Upper lobe of left lung (tissue), 6 donors: ENCODE measurements at places on chromosomes 11 and 22. TPM values are rescaled to one million over a fixed set of nuclear protein-coding genes. Genes with fewer than 3 reads are reported as not detected.

GRCh38 chr11:117226388-117227385 is 5.2 kb downstream of the PCSK7 start:
- DNase-seq: peak; percentile 39

DNA sequence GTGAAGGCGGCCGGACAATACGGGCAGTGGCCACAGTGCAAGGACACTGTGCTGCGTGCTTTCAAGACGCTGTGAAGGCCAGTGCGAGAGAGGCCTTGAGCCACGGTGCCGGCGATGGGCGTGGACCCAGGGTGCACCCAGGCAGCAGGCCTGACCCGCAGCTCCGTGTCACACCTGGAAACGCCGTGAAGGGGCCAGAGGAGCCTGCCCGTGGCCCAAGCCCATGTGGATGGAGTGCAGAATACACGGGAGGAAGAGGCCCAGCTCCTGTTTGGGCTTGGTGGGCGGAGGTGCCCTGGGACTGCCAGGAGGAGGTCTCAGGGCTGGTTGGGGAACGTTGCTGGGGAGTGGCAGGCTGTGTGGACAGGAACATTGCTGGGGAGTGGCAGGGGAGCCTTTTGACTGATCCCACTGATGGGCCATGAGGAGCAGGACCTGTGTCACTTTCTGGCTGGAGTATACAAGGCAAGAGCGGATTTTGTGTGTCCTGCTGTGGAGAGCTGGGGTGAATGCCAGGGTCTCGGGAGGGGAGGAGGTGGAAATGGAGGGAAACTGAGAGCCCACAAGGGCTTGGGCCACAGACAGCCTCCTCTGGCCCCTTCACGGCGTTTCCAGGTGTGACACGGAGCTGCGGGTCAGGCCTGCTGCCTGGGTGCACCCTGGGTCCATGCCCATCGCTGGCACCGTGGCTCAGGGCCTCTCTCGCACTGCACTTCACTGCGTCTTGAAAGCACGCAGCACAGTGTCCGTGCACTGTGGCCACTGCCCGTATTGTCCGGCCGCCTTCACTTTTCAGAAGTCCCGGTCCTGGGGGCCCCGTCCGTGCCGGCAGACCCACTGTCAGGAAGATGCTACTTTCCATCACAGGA is 925.4 kb downstream of the BRD1 start:
- DNase-seq: peak; percentile 71

GRCh38 chr22:49767355-49768062 is 60.2 kb downstream of the BRD1 start:
- no peak for DNase-seq

GRCh38 chr11:14775897-14776296 is 116.1 kb downstream of the CYP2R1 start:
- no peak for DNase-seq

Gene CSKMT
- total RNA-seq: 16.0 TPM

DNA sequence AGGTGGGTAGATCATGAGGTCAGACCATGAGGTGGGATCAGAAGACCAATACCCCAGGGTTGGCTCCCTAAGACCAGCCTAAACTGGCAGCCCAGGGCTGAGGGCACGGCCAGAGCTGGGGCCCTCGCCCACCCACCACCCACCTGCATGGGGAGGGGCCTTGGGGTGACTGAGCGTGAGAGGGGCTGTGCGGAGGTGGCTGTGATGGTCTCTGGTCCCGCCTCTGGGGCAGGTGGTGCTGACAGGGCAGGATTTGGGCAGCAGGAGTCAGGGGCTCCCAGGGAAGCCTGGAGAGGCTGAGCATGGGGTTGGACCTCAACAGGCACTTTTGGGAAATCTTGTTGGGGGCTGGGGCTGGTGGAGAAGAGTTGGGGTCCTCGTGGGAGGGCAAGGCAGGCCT is 39.8 kb upstream of the MUC5AC start:
- peak; percentile 57 for DNase-seq

DNA sequence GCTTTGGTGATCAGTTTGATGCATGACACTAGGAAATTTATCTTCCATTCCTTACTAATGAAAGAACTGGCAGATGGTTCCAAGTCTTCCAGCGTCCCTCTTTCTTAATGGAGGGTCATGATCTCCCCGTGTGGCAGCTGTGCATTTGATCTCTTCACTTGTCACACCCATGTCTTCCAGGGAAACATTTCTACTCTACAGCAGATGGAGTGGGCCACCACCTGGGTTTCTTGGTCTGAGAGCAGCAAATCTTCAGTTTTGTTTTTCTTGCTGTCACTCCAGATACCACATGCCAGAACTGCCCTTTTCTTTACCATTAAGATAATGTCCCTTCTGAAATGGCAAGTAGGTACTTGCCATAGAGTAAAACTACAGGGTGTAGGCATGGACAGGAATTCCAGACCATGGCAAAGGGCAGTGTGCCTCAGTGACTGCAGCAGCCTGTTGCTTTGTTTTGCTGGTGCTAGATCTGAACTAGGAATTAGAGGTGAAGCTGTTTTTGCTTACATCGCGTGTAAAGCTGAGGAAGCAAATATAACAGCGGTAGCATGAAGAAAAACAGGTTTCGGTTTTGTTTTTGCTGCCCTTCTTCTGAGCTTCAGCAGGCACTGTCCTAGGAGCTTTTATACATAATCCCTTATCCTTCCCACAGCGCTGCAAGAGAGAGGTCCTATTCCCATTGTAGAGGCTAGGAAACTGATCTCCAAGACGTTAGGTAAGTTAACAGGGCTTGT is 20.7 kb upstream of the C11orf96 start:
- no peak for DNase-seq

- no peak for DNase-seq
These were observed 196.4 kb upstream of the TENM4 start for GRCh38 chr11:79637219-79637618.

GRCh38 chr11:107804971-107805370 is 53.6 kb downstream of the SLC35F2 start:
- DNase-seq: no peak

- no peak for DNase-seq
These were observed 58.2 kb downstream of the YAP1 start for GRCh38 chr11:102168481-102168880.

Gene ARL14EP
- 23.0 TPM for total RNA-seq

DNA sequence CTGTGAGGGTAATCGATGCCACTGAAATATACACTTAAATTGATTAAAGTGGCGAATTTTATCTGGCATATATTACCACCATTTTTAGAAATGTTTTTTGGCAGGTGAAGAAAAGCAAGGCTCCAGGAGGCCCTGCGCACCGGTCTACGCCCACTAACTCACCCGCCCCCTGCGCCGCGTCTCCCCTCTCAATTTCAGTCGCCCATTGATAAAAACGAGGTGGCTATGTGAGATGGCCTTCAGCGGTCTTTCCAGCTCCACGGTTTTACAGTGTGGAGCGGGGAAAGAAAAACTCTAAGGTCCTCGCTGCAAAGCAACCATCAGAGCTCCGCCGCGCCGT is 602 bp upstream of the AQP11 start:
- no peak for DNase-seq

DNA sequence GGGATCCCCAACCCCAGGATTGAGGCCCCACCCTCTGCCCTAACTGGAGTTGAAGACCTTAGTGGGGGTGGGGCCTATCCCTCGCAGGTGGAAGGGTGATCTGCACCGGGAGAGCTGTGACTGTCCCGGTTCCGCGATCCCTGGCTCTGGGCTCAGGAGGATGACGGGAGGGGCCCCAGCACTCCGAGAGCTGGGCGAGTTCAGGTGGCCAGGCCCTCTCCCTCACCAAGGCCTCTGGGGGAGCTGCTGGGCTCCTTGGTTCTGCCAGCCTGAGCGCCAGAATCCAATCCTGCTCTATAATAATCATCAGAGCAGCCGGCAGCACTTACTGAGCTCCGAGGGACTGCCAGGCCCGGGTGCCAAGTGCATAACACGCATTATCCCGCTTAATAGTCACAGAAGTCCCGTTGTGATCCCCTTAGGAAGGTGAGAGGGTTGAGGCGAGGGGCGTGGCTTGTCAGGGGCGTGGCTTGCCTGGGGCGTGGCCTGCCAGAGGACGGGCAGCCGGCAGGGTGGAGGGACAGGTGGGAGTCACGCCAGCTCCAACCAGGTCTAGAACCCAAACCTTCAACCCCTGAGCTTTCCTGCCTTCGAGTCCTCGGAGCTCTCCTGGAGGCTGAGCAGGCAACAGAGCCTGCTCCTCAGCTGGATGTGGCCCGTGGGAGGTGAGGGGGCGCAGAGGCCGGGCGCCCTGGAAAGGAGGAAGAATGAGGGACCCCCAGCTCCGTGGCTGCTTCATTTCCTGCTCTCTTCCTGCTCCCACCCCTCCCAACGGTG is 7.3 kb upstream of the SYT7 start:
- DNase-seq: peak; percentile 75

Gene SLC2A11
- 31.4 TPM for total RNA-seq
